ENCODE measurements at places on chromosomes 5 and 9.

DNA sequence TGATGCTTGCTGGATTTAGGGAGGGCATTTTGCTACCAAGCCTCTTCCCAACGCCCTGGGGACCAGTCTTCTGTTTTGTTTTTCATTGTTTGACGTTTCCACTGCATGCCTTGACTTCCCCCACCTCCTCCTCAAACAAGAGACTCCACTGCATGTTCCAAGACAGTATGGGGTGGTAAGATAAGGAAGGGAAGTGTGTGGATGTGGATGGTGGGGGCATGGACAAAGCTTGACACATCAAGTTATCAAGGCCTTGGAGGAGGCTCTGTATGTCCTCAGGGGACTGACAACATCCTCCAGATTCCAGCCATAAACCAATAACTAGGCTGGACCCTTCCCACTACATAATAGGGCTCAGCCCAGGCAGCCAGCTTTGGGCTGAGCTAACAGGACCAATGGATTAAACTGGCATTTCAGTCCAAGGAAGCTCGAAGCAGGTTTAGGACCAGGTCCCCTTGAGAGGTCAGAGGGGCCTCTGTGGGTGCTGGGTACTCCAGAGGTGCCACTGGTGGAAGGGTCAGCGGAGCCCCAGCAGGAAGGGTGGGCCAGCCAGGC lies 23.0 kb downstream of the PCDHGC5 start:
- DNase-seq = no peak

GRCh38 chr5:5159282-5160103 lies 19.4 kb downstream of the ADAMTS16 start:
- no peak for DNase-seq

- DNase-seq = no peak
These were observed 13.9 kb downstream of the NR4A3 start for GRCh38 chr9:99835581-99835980.

DNA sequence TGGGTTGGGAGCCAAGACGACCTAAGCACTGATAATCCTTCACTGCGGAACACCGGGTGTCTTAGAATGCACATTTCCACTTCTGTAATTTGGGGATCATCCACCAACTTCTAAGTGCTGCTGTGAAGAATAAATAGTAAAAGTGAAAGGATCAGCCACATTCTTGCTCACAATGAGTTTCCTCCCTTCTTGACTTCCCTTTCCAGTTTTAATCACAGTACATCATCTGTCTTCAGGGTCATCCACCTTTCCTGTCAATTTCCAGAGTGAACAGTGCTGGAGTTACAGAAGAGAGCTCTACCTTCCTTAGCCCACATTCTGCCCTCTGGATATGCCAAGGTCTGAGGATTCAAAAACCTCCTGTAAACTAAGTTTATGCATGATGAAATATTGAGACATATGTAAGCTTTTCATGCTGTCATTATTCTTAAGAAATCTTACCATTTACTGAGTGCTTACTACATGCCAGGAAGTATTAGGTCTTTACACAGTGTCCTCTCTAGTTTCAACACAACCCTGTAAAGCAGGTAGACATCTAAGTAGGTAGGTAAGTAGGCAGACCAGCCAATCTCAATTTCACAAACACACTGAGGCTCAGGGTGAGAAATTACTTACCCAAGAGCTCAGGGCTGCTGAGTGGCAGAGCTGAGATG lies 105.2 kb downstream of the CDK5RAP2 start:
- DNase-seq = no peak

- no peak for DNase-seq
These were observed 62.6 kb upstream of the CEMIP2 start for GRCh38 chr9:71830929-71831328.

DNA sequence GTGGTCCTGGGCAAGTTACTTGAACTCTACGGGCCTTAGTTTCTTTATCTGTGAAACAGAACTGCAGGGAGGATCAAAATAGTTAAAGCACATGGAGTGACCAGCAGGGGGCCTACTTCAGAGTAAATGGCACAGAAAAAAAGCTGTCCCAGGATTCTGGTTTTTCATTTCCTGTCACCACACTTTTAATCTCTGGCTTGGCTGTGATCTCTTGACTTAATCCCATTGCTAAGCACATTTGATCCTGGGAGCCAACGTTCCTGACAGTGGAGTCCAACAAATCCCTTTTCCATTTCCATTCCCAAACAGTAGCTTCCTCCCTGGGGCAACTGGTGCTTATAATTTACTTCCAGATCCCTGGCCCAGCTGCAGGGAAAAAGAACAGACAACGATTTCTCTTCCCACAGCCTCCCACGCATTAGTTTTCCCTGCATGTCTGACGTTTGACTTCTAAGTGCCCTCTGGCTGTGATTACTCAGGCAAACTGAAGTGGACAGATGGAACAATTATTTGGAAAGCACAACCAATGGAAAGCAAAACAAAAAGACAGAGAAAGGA lies 136.5 kb upstream of the STK32A start:
- peak; percentile 67 for DNase-seq

DNA sequence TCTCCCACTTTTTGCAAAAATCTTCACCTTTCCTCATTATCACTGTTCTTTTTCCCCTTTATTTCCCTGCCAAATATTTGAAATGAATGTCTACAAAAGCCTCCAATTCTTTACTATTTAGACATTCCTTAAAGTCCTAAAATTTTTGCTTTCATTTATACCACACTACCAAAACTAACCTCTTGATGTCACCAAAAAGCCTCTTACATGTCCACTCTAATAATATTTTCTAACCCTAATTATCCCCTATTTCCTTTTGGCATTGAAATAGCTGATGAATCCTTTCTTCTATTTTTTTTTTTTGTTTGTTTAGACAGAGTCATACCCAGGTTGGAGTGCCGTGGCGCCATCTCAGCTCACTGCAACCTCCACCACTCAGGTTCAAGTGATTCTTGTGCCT lies 32.3 kb upstream of the NRG2 start:
- peak; percentile 1 for DNase-seq

Measured in hippocampal formation (tissue), 2 donors.